ENCODE measurements at places on chromosomes 1 and 21. TPM values are rescaled to one million over a fixed set of nuclear protein-coding genes. Genes with fewer than 3 reads are reported as not detected.

COL8A2 gene
- 0.82 TPM for total RNA-seq

OR2AK2 gene
- total RNA-seq: 0.41 TPM

LDLRAD1 gene
- total RNA-seq: not detected

- DNase-seq: no peak
Observed at GRCh38 chr1:53979712-53980450, 33.7 kb downstream of the LRRC42 start.

GRCh38 chr1:231357831-231358354 lies 19.8 kb downstream of the SPRTN start:
- DNase-seq: no peak

GRCh38 chr1:29811727-29812407 lies 575.5 kb downstream of the PTPRU start:
- no peak for DNase-seq

Measured in frontal cortex (tissue), 4 donors.